BE2C (cell line): ENCODE measurements at places on chromosomes 5 and 9.

- no peak for DNase-seq
Measured at GRCh38 chr9:127568618-127568970, 43.5 kb upstream of the STXBP1 start.

- DNase-seq, result peak; percentile 40
Measured at GRCh38 chr5:168317521-168318147, 26.2 kb downstream of the WWC1 start.

GRCh38 chr9:23123048-23123632 lies 676.5 kb downstream of the DMRTA1 start:
- DNase-seq, result peak; percentile 17

- no peak for DNase-seq
Measured at GRCh38 chr9:127539982-127540663, 72.0 kb upstream of the STXBP1 start.

- no peak for DNase-seq
Measured at GRCh38 chr9:96420468-96421219, 2.5 kb upstream of the ZNF367 start.

DNA sequence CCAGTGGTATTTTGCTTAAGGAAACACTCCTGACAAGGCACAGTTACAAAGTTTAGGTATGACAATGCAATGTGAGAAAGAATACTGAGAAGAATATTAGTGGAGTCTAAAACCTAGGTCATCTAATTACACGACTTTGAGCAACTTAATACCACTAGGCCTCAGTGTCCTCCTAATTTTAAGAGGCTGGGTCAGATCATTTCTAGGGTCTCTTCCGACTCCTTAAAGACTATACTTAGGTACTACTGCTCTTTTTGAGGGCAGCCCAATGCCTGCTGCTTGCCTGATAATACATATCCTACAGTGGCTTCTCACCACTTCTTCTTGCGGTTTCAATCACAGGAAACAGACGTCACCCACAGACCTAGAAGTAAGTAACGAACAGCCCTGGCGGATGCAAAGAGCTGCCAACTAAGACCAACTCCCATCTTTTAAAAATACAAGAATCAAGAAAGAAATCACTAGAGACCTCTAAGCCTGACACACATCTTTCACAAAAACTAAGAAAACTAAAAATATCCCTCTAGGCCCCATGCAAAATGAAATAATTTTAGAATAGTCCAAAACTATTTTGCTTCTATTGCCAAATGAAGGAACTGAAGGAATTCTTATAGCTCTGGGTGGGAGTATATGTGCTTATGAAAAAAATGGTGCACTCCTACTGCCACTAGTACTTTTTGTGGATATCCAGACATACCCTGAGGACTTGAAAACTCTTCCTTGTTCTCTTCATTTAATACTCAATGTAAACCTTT lies 13.1 kb downstream of the DIAPH1 start:
- no peak for DNase-seq

GRCh38 chr5:6473284-6473683 lies 24.6 kb downstream of the UBE2QL1 start:
- no peak for DNase-seq

DNA sequence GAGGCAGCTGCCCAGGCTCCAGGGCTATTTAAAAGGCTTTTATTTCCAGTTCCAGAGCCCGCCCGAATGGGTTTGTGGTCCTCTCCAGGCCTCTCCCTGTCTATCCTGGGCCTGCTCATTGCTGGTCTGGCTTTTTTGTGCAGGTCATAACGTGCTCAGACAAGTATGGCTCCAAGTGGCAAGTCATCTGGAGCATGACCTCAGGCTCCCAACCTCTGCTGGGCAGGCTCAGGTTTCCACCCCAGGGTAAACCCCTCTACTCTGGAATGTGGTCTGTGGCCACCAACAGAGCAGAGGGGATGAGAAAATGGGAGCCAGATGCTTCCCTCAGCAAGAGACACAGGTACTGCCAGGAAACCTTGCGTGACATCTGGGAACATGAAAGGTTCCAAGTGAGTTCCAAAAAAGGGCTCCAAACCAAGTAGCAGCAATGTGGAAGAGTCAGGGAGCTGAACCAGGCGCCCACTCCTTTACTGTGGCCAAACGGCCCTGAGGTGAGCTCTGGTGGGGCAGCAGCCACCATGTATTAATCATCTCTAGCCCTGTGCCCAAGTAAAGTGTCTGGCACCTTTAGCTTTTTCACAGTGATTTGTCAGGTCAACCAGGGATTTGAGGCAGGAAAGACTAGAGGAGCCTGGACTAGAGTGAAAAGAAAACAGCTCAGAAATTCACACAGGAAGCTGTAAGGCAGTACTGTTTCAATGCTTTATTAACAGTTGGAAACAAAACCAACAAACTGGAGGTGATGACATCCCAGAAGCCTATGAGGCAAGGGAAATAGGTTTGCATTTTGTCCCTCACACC lies 25.7 kb downstream of the PCDHGC5 start:
- DNase-seq, result peak; percentile 90

DNA sequence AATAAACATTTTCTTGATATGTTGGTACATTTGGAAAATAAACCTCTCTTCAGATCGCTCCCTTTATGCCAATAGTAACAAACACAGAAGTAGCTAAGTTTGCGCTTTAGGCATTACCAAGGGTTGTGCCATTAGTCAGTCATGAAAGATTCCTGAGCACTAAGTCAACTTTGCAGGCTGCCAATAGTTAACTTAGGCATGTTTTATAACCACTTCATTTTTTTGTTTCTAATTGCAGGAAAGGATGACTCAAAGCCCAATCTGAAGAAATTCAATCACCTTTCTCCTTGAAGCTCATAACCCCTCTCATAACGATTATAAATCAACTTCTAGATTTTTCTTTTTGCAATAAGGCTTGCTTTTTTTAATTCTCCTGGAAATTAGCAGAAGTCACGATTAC lies 517.0 kb downstream of the AGTPBP1 start:
- DNase-seq, result no peak

DNA sequence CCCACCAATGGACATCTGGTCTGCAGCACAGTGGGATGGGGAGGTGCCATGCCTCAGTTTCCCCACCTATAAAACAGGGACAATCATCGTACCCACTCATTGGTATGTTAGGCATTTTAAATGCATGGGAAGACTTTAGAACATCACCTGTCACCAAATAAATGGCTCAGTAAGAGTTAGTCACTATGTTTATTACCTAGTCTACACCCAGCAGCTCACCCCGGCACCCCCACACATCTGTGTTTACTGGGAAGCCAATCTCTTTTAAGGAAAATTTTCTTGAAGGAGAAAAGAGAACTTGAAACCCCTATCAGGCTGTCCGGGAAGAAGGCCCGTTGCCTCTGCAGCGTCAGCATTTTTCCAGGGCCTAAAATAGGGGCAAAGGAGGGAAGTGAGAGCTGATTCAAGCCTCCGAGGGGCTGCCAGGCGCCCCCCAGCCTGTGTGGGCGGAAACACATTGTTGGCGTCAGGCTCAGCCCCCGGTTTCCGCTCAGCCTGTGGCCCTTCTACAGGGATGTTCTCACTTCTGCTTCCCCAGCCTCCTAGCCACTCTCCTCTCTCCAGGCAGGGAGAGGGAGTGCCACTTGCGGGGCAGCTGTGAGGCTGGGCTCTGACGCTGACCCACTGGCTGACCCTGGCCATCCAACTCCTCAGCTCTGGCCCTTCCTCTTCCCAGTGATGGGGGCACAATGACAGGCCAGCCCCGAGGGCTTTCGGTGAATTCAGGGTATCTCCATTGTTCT lies 4.6 kb downstream of the CSF1R start:
- no peak for DNase-seq

DNA sequence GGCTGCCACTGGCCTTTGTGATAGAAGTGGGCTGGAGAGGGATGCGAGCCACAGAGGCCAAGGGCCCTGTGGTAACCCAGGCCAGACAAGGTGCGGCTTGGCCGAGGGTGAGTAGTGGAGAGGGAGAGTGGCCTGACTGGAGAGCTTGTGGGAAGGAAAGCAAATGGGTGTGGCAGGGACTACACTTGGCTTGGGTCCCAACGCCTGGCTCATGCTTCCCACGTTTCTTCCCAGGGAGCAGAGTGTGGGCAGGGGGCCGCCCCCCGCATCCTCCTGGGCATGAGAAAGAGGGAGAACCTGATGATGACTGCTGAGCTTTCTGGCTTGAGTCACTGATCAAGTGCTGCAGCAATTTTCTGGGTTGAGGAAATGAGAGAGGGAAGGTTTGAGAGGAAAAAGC lies 95.7 kb downstream of the ANKH start:
- no peak for DNase-seq

- DNase-seq, result no peak
Measured at GRCh38 chr5:179875741-179876609, 17.4 kb upstream of the MRNIP start.

GRCh38 chr5:107651325-107651724 lies 19.4 kb downstream of the EFNA5 start:
- no peak for DNase-seq

GRCh38 chr5:113068559-113068958 lies 92.0 kb downstream of the DCP2 start:
- no peak for DNase-seq
